Stimulated activated CD4-positive, alpha-beta T cell treated with anti-CD3 and anti-CD28 coated beads, Interleukin-2, amount 100 ng/mL, for 24 hours (primary cell): ENCODE measurements at places on chromosomes 1 and 21.

- DNase-seq = no peak
Measured at GRCh38 chr1:161817176-161817730, 51.1 kb downstream of the ATF6 start.

DNA sequence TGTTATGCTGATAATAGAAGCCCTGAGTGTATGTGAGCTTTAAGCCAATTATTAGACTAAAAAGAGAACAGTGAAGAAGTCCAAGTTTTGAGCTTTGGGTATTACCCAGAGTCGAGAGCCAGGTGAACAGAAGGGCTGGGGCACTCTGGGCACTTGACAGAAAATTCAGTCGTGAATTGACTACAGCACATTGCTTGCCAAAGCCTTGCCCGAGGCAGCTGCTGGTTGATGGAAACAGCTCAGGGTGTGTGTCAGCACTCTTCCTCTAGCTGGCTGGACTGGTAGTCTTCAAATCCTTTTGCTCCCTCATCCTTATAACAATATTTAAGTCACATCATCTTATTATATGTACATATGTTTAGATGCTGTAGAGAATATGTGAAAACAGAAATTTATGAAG lies 21.3 kb downstream of the PDE4B start:
- DNase-seq = peak; percentile 2

DNA sequence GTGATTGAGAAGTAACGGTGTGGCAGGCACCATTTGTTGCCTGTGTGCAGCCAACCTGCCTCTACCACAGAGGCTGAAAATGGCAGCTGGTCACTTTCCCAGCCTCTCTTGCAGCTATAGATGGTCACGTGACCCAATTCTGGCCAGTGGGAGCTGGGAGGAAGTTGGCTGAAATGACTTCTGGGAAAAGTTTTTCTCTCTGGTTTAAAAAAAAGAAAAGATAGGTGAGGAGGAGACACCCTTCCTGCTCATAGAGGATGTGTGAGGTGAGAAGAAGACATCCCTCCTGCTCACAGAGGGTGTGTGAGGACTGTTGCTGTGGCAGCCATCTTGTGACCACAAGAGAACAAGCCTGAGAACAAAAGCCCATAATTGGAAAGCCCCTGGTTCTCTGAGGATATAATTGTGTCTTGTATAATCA lies 122.8 kb downstream of the SYF2 start:
- DNase-seq = no peak

DNA sequence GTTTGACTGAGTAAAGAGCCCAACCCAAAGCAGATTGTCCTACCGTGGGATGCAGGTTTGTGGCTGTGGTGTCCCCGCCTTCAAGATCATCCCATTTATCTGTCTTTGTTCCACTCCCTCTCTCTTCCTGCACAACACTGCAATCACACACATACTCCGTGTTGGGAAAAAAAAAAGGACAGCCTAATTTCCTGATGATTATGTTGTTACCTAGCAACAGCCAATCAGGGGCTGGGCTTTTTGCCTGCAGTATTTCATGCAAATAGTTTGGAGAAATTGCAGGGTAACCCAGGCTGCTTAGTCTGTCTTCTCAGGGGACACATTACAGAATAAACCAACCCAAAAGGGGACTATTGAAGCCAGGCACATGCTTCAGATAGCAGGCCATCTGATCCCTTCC lies 38.3 kb downstream of the PHC2 start:
- DNase-seq = no peak

GRCh38 chr1:85144351-85144750 lies 56.5 kb downstream of the SYDE2 start:
- no peak for DNase-seq

- no peak for DNase-seq
Measured at GRCh38 chr1:178048426-178048825, 45.5 kb upstream of the RASAL2 start.

- DNase-seq = no peak
Measured at GRCh38 chr1:2949966-2950925, 71.0 kb upstream of the ACTRT2 start.

- no peak for DNase-seq
Measured at GRCh38 chr1:230713547-230713914, 391 bp downstream of the AGT start.

DNA sequence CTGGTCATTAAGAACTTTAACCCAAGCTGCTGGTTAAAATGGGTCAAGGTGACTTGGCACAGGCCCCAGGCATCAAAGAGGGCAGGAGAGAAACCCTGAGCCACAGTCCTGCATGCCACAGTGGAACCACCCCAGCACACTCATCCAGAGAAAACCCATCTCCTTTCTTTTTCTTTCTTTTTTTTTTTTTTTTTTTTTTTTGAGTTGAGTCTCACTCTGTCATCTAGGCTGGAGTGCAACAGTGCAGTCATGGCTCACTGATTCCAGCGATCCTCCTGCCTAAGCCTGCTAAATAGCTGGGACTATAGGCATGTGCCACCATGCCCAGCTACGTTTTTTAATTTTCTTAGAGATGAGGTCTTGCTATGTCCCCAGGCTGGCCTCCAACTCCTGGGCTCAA lies 109.2 kb upstream of the RAB4A start:
- no peak for DNase-seq

- no peak for DNase-seq
Measured at GRCh38 chr1:204476563-204476962, 18.0 kb downstream of the PIK3C2B start.

- no peak for DNase-seq
Measured at GRCh38 chr1:12320486-12320885, 90.7 kb downstream of the VPS13D start.

DNA sequence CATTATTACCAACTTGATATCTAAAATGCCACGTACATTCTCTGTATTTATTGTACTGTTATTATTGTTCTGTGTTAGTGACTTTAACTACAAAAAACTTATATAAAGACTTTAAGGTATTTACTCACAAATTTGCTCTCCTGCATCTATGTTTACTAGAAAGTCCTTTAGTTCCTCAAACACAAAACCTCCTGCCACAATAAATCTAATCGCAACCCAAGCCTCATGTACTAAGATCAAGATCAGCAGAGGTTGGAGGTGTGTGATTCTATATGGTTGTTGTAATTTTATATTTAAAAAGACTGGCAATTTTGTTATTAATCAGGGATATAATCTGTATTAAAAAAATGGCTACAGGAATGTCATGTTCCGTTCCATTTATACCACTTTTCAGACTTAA lies 68.6 kb downstream of the VAV3 start:
- no peak for DNase-seq

- DNase-seq = no peak
Measured at GRCh38 chr1:101194746-101195145, 42.1 kb upstream of the S1PR1 start.

DNA sequence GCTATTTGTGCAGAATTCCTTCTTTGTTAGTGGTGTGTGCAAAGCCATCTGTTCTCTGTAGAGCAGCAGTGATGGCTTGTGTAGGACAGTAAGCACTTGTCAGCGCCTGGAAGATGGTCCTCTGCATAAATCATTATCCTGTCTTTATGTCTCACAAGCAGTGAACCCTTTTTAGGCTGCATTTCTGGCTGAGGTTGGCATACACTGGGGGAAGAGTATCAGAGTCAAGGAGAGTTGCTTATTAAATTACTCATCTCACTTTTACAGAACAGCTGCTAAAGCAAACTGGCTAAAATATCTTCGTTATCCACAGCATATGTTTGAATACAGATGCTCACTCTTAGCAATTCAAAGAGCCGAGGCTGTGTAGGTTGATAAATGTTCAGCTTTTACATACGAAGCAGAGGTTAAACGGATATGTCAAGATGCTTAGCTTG lies 54.6 kb upstream of the NCAM2 start:
- no peak for DNase-seq

GRCh38 chr1:233719655-233720341 lies 105.9 kb downstream of the KCNK1 start:
- DNase-seq = no peak

GRCh38 chr1:180981596-180982387 lies 40.9 kb downstream of the STX6 start:
- DNase-seq = peak; percentile 27

GRCh38 chr1:169802888-169803287 lies 8.2 kb upstream of the METTL18 start:
- no peak for DNase-seq

GRCh38 chr1:52139817-52140540 lies 1.9 kb upstream of the ZFYVE9 start:
- peak; percentile 42 for DNase-seq

GRCh38 chr1:180144659-180145357 lies 9.9 kb upstream of the QSOX1 start:
- DNase-seq = no peak

GRCh38 chr1:204455063-204455830 lies 39.4 kb downstream of the PIK3C2B start:
- DNase-seq = no peak

DNA sequence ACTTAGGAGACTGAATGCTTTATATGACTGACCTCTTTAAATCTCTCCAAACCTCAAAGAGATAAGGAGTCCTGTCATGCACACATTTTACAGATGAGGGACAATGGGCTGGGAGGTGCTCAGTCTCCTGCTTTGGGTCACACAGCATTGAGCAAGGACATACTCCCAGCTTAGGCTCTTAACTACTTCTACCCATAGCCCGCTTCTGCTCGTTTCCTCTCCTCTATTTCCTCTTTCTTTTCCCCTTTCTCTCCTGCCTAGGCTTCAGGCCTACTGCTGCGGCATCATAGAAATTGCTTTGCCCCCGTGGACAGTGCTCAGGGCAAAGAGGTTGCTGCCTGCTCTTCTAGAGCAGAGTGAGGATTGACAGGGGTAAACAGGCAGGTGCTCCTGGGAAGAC lies 12.4 kb upstream of the ZNF691 start:
- no peak for DNase-seq

GRCh38 chr1:233665575-233666270 lies 51.8 kb downstream of the KCNK1 start:
- DNase-seq = no peak

GRCh38 chr1:23643736-23644554 lies 47.7 kb upstream of the RPL11 start:
- no peak for DNase-seq

DNA sequence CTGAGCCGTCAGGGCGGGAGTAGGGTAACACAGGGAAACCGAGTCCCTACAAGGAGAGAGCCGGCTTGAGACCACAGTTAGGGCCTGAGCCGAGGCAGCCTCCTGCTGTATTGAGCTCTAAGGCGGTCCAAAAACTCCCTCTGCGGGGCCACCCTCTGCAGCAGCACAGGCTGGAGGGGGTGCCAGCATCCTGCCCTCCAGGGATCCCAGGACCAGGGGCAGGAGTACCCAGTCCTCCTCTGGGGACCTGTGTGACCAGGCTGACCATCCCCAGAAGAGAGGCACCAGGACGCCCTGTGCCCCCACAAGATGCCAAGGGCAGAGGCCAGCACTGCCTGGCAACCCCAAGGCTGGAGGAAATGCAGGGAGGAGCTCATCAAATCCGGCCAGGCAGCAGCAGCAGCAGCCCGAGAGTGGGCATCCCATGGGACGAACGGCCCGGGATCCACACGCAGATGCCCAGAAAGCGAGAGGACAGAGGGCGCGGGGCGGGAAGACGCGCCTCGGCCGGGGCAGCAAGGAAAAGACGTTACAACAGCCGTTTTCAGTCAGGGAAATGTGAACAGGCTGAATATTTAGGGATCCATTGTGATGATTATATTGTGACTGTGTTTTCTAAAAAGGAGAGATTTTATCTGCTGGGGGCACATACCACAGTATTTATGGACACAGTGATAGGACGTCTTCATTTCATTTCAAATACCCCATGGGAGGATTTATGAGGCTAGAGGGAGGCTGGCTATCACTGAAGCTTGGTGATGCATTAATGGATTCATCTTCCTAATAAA lies 57.1 kb upstream of the COL18A1 start:
- DNase-seq = no peak
